ENCODE measurements at places on chromosomes 6 and 20. TPM values are rescaled to one million over a fixed set of nuclear protein-coding genes. Genes with fewer than 3 reads are reported as not detected.

DNA sequence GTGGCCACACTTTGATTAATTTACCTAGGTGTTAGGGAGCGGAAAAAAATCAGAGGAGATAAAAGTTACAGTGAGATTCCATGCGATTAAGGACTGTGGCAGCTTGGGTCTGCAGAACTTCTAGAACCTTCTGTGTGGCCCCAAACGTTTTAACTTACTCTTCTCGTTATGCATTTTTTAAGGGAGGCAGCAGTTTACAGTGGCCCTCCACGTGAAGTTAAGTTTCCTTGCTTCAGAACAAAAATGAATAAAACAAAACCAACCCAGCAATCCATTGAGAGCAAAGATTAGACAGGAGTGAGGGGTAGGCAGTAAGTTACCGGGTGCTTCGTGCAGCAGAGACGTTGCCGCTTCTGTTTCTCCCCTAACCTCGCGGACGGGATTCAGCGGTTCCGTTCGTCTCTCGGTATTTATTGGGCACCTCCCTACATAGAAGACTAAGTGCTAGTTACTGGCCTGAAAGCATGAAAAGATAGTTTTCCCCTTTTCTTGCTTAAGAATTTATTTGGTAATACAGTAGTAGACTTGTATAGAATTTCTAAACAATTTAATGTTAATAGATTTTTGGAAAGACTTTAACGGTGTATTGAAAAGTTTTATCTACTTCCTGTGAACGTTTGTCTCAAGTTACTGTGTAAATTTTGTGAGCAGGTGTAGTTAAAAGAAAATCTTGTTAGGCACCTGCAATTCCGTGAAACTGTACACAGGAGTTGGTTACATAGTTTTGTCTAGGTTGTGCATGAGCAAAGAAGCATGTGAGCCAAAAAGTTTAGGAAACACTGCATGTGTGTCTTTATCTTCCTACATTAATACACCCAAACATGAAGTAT lies 1.1 kb downstream of the BAG2 start:
- peaks cover 19% of the 10 kb centered on the region for H3K36me3 ChIP-seq
- peaks cover 52% of the 10 kb centered on the region for H3K4me1 ChIP-seq
- DNase-seq: peak; percentile 66
- H3K4me3 ChIP-seq: peak overlapping the region; percentile 86
- no peaks in the 10 kb centered on the region for H3K27me3 ChIP-seq

DNA sequence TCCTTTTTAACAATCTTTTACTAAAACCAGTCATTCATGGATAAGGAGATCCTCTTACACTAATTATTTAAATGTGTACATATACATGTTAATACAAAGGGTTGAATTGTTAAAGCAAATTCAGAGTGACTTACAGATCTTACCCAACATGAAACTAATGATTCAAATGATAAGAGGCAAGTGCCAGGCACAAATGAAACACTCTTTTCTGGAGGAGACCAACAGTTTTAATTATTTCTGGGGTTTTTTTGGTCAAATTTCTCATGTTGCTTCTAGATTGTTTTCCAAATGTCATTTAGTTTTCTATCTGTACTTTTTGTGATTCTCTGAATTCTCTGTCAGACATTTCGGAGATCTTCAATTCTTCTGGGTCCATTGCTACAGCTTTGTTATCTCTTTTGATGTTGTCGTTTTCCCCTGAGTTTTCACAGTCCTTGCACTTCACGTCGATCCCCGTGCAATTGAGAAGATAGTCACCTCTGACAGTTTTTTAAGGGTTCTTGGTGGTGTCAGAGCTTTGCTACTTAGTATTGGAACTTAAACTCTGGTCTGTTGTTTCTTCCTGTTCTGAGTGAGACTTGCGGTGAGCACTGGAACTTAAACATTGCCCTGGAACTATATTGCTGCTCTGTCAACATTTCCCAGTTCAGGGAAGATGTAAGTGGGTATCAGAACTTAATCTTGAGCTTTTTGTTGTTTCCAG lies 23.2 kb downstream of the MAS1 start:
- H3K4me3 ChIP-seq: no peak overlapping the region
- H3K36me3 ChIP-seq: no peaks in the 10 kb centered on the region
- H3K4me1 ChIP-seq: peaks cover 1% of the 10 kb centered on the region
- no peak for DNase-seq

DNA sequence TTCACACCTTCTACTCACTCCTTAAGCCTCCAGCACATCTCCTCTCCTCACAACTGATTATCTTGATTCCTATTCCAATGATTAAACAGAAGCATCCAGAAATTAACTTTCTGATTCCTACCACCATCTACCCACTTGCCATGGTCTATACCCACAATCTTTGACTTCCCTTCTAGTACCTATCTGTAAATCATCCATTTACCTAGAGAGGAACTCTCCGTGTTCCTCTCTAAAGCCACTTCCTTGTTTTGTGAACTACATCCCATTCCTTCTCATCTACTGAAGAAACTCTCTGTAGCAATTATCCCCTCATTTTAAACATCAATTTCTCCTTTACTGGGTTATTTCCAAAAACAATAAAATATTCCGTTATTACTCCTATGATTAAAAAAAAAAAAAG lies 167.3 kb downstream of the ARHGAP18 start:
- DNase-seq: no peak
- H3K4me1 ChIP-seq: no peaks in the 10 kb centered on the region
- H3K36me3 ChIP-seq: no peaks in the 10 kb centered on the region
- H3K27ac ChIP-seq: no peak overlapping the region
- no peak overlapping the region for H3K4me3 ChIP-seq

GRCh38 chr6:144259986-144260385 lies 25.1 kb upstream of the UTRN start:
- H3K4me3 ChIP-seq: no peak overlapping the region
- H3K27me3 ChIP-seq: no peaks in the 10 kb centered on the region
- peaks cover 3% of the 10 kb centered on the region for H3K36me3 ChIP-seq
- DNase-seq: no peak

- no peak overlapping the region for H3K4me3 ChIP-seq
- H3K27ac ChIP-seq: no peak overlapping the region
- no peak for DNase-seq
- no peaks in the 10 kb centered on the region for H3K36me3 ChIP-seq
- H3K27me3 ChIP-seq: peaks cover 4% of the 10 kb centered on the region
Measured at GRCh38 chr6:139778688-139779087, 404.2 kb upstream of the CITED2 start.

FNDC1 gene
- not detected for total RNA-seq

APOBEC2 gene
- total RNA-seq: not detected

DNA sequence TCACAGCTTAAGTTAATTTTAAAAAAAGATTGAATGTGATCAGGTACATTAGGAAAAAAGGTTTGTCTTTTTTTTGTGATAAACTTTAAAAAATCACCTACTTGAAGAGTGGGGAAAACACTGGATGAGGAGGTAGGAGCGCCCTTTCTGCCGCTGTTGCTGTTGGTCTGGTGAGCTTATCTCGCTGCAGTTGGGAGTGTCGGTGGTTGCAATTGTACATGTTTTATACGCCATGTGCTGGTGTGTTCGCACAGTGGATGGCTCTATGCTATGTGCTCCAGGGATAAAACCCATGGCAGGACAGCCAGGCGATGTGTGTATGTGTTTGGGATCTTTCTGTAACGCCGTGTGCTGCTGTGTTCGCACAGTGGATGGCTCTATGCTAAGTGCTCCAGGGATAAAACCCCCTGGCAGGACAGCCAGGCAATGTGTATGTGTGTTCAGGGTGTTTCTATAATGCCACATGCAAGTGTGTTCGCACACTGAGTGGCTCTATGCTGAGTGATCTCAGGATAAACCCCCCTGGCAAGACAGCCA lies 1.7 kb downstream of the SLC22A3 start:
- H3K36me3 ChIP-seq: no peaks in the 10 kb centered on the region
- no peak overlapping the region for H3K27ac ChIP-seq
- H3K27me3 ChIP-seq: peaks cover 66% of the 10 kb centered on the region
- H3K4me1 ChIP-seq: peaks cover 8% of the 10 kb centered on the region

DNA sequence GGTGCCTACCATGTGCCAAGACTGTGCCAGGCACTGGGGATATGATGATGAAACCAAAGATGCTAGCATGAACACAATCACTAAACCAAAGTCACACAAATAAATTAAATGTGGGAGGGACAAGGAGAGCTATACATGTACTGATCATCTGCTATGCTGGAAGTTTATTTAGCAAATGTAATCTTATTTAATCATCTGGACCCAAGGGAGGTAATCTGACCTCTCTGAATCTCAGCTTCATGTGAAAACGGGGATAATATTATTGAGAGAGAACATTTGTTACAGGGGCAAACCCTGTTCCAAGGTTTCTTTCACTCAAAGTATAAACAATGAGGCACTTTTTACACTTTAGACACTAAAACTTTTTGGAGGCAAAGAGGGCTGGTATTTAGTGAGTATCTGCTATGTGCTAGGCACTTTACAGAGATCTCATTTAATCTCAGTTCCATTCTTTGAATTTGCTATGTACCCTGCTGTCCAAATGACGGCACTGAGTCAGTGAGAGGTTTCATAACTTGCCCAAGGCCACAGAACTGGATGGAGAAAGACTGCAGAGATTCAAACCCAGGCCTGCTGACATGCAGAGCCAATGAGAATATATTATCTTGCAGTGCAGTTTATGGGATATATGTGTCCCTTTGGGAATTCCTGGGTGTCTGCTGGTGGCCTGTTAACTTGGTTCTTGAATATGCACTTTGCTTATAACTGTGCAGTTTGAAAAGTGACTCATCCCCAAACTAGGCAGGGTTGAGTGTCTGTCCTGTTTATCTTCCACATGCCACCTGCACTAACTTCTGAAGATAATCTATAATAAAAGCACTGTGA lies 3.3 kb upstream of the ASXL1 start:
- peaks cover 56% of the 10 kb centered on the region for H3K4me1 ChIP-seq
- H3K36me3 ChIP-seq: peaks cover 13% of the 10 kb centered on the region

SEMG1 gene
- total RNA-seq: not detected

DNA sequence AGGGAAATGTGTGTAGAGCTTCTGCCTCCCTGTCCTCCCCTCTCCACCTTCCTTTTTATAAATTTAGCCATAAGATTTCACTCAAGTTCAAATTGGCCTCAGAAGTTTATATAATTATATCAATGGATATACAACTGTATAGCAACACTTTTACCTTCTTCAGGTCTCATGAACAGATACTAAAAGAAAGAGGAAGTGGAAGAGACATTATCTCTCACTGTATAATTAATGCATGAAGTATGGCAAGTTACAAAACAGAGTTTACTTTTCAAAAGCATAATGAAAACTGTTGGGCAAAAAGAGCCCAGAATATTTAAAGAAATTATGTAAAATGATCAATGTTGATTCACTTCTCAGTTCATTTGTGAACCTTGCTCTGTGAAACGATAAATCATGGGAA lies 99.7 kb downstream of the PDE7B start:
- H3K4me3 ChIP-seq: no peak overlapping the region
- DNase-seq: no peak
- peaks cover 3% of the 10 kb centered on the region for H3K27me3 ChIP-seq
- no peak overlapping the region for H3K27ac ChIP-seq
- H3K4me1 ChIP-seq: no peaks in the 10 kb centered on the region

NKX2-2 gene
- not detected for total RNA-seq

- no peak overlapping the region for H3K27ac ChIP-seq
- H3K27me3 ChIP-seq: no peaks in the 10 kb centered on the region
- H3K36me3 ChIP-seq: no peaks in the 10 kb centered on the region
- DNase-seq: no peak
- H3K4me3 ChIP-seq: no peak overlapping the region
Measured at GRCh38 chr6:17202526-17202925, 78.6 kb upstream of the RBM24 start.

GRCh38 chr20:48659858-48660257 lies 167.9 kb downstream of the PREX1 start:
- peaks cover 53% of the 10 kb centered on the region for H3K36me3 ChIP-seq
- H3K27me3 ChIP-seq: no peaks in the 10 kb centered on the region
- no peak overlapping the region for H3K27ac ChIP-seq
- H3K4me1 ChIP-seq: peaks cover 14% of the 10 kb centered on the region
- H3K4me3 ChIP-seq: no peak overlapping the region
- no peak for DNase-seq

ITPA gene
- 51.9 TPM for total RNA-seq

GRCh38 chr6:166969390-166970002 lies 13.1 kb upstream of the RNASET2 start:
- DNase-seq: no peak
- no peak overlapping the region for H3K4me3 ChIP-seq
- peaks cover 61% of the 10 kb centered on the region for H3K36me3 ChIP-seq
- no peaks in the 10 kb centered on the region for H3K27me3 ChIP-seq
- H3K4me1 ChIP-seq: peaks cover 9% of the 10 kb centered on the region
- H3K27ac ChIP-seq: no peak overlapping the region

GRCh38 chr6:163526346-163526745 lies 111.8 kb downstream of the QKI start:
- no peak overlapping the region for H3K27ac ChIP-seq
- DNase-seq: no peak
- H3K27me3 ChIP-seq: no peaks in the 10 kb centered on the region
- peaks cover 2% of the 10 kb centered on the region for H3K4me1 ChIP-seq
- no peak overlapping the region for H3K4me3 ChIP-seq

FAM210B gene
- 2.4 TPM for total RNA-seq

MLIP gene
- total RNA-seq: not detected

Data from activated CD8-positive, alpha-beta memory T cell treated with anti-CD3 and anti-CD28 coated beads, Interleukin-2, amount 10 ng/mL, durations not matched to agents 7 days and 5 days (primary cell).